ENCODE measurements at places on chromosomes 2 and 18.

DNA sequence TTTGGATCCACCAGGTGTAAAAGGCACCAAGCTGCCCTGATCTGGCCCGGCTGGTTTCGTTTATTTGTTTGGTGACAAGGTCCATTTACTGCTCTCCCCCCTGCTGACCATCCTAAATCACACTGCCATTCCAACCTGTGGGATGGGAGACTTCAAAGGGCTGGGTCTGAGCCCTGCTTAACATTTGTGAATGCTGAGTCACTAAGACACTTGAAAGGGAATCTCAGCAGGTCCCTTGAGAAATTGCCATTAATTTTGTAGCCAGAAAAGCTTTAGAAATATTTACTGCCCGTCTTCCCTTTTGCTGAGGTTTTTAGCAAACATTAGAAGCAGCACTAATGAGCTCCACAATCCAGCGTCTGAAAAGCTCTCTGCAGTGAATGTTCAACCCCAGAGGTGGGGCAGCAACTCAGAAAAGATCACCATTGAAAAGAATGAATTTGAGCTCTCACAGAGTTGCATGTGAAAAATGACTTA is 133.8 kb downstream of the ARL4C start:
- DNase-seq: no peak

DNA sequence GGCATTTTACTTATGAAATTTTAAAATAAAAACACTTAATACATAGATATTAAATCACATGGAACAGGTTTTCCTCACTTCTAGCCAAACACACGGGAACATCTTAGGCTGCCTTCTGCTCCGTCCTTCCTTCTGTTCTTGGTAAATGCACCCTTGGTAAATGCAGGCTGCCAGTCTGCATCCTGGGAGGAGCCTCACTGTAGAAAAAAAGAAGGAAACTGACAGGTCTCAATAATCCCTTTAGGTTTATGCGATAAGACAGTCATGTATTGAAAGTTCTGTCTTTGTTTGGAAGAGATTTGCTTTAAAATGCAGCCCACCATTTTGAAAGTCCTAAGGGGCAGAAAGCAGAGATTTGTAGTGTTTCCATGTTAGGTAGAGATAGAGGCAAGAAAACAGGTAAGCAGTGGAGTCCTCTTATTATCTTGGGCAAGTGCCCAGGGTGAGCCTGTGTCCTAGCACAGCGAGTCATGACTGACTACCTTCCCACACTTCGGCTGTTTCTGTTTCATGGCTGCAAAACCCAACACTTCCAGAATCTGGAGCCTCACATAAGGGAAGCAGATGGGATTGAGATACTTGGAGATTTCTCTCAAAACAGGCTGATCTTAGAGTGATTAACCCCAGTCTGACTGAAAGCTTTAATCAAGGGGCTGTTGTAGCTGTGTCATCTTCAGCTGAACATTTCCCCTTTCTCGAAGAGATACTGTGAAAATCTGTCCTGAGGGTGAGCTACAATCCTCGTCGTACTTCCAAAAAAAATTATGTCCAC is 131.4 kb upstream of the MAP3K20 start:
- DNase-seq: no peak

- no peak for DNase-seq
Observed at GRCh38 chr18:63575681-63576080, 11.5 kb upstream of the SERPINB13 start.

DNA sequence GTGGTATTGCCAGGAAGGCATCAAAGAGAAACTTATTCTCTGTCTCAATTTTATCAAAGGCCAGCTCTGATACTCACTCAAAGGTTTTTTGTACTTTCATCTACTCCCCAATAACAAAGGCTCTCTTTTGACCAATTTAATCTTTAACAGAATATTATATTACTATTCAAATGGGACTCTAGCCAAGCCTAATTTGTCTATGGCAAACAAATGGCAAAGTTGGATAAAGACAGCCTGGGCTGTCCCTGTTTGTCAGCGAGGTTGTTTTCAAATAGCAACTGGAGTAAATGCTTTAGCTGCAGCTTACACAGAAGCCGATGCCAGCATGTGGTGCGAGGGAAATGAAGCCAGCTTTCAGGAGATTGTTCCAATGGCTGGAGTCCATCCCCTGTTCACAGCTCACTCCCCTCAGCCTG is 80.1 kb upstream of the CTNNA2 start:
- no peak for DNase-seq

- no peak for DNase-seq
Observed at GRCh38 chr18:69865776-69866175, 81.9 kb downstream of the CD226 start.

- no peak for DNase-seq
Observed at GRCh38 chr2:198220763-198221610, 416.6 kb downstream of the PLCL1 start.

DNA sequence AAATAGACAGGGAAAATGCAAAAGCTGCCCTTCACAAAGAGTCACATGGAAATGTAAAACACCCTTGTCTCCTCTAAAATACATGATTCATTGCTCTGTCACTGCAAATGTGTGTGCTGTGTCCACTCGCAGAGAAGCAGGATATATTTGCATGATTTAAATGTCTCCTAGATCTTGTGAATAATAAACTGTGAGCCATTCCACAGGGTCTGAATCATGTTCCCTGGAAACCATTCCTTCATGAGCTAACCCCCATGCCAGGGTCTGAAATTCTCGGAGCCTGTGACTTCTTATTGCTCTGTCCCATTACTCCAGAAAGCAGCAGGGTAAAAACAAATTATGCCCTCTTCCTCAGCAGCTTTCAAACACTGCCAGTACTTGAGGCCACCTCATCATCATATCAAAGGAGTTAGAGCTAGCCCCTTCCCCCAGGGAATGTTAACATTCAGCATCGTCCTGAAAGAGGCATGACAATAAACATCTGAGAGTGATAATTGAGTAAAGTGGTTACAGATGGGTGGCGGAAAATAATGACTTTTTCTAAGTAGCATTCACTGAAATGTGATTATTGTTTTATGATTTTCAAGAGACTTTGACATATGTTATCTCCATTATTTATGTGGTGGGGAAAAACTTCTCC is 11.7 kb upstream of the CNGA3 start:
- no peak for DNase-seq

- no peak for DNase-seq
Observed at GRCh38 chr2:149908726-149909683, 321.4 kb upstream of the MMADHC start.

GRCh38 chr2:60149176-60149575 is 404.3 kb downstream of the BCL11A start:
- DNase-seq: no peak

DNA sequence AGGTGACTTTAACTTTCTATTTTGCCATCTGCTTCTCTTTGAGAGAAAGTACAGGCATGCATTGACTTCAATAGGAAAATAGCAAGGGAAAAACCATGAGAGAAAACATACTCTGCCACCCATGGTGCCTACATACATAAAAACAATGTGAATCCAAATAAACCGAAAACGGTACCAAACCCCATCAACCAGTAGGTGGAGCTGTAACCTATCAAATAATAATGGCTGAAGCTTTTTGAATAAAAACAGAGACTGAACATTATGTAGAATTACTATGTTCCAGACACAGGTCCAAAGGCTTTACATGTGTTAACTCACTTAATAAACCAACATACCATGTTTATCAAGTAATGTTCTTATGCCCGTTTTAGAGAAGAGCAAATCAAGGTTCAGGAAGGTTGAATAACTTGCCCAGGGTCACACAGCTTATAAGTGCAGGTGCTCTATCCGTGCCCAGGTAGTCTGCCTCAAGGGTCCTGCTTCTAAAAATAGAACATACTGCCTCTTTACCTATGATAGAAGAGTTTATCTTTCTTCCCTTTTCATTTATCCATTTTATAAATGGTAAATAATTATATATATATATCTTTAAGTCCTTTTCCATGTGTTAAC is 293.9 kb upstream of the SYT4 start:
- DNase-seq: no peak

DNA sequence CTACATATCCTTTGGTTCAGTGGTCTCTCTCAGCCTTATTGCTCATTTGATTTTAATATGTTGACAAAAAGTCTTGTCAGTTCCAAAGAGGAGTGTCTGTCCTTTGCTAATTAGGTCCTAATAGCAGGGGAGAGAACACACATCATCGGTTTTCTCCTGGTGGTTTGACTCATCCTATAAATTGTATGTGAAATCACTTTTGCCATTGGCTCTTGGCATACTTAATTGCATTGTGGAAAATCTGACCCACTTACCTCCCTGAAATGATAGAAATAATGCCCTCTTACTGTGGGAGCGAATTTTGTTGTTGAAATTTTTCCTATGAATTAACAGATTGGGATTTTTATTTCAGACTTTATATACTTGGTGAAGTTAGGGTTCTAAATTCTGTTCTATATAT is 58.3 kb downstream of the MTCL1 start:
- DNase-seq: no peak

DNA sequence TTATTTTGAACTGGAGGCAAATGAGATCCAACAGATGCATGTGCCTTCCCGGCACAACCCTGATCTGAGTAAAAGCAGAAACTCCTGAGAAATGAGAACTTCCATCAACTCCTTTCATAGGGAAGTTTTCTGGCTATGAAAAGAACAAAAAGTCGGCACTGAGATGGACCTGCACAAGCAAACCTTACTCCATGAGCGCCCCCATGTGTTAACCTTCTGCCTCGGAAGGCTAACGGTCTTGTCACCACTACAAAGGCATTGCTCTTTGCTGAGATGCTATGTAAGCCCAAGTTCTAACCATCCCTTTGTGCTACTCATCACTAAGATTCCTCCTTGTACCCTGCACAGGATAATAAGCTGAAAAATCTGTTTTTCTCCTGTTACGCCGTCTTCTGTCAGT is 57.3 kb upstream of the SULT1C3 start:
- no peak for DNase-seq

DNA sequence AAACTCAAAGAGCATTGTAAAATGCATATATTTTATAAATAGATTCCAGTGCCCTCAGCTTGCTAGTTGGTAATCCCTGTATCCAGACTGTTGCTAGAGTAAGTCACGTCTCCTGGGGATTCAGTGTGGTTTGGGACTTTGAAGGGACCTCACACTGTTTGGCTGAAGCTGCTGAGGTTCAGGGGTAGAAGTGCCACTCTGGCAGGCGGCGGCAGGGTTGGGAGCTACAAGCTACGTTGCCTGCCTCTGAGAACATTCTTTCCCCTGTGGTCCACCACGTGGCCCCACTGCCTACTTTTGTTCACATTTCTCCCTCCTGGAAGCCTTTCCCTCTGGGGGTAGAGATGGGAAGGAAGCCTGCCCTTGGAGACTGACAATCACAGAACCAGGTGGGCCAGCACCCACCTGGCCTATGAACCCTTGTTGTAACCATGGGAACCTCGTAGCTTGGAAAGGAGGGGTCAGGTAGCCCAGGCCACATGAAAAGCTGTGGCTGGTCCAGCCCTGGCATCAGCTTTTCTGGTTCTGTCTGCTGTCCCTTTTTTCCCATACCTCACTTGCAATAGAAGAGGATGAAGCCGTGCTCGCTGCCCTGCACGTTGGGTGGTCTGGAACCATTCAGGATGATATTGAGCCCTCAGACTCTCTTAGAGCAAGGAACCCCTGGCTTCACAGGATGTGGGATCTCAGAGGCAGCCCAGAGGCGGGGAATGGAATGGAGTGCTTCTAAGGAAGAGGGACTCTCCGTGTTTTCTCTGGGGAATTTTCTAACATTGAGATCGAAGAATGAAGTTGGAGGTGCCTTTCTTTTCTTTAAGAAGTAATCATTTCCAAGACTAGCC is 2.9 kb downstream of the RNF144A start:
- DNase-seq: no peak

GRCh38 chr2:143856978-143857377 is 662.9 kb downstream of the ZEB2 start:
- DNase-seq: no peak

DNA sequence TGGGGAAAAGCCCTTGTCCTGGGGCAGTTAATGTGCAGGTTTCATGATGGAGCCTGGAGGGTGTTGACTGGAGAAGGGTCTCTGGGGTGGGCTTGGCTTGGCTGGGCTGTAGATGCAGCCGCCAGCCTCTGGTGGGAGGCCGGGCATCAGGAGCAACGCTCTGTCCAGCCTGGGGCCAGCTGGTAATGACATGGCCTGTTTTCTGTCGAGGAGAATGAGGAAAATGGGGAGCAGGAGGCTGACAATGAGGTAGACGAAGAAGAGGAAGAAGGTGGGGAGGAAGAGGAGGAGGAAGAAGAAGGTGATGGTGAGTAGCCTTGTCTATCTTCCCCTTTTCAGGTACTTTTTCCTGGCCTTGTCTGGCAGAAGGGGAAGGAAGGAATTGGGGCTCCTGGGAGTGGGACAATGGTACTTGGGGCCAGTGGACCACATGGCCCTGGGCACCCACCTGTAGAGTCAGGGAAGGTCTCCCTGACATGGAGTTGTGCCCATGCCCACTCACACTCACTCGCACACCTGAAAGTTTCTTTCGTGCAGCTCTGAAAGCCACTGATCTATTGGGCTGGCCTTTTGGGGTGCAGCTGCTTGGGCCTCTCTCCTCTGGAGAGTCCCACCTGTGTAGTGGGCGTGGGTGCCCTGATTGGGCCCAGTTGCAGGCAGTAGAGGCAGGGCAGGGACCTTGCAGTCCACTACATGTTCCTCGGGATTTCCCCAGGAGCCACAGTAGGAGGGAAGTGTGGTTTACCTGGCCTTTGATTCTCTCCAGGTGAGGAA is 3.5 kb downstream of the PTMA start:
- no peak for DNase-seq

DNA sequence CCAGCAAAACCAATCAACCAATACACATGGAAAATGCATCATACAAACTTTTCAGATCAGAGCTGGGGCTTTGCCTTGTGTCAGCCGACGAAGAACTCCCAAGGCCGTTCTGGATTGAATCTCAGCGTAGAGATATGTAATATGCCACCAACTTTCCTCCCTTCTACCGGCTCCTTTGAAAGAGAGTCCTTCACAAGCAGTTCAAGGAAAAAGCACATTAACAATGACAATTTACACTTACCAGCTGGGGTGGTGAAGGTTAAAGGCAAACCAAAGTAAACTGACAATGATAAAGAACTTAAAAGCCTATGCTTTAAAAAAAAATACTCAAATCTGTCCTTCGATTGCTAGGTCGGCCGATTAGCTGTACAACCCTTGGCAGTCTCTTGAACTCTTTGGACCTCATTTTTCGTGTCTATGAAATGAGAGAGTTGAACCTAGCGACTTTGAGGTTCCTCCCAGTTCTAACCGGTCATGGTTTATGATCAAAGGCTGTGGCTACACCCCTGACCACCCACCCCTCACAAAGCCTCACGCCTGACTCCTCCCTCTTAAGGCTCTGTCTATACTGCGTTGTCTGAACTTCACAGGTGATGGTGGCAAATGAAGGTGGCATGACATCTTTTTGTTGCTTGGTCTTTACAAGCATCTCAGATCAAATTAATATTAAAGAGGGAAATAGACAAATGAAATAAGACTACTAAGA is 46.2 kb downstream of the BCL2 start:
- no peak for DNase-seq

GRCh38 chr18:28823506-28824182 is 646.7 kb upstream of the CDH2 start:
- DNase-seq: no peak

GRCh38 chr2:204205082-204205481 is 268.5 kb downstream of the ICOS start:
- DNase-seq: no peak

DNA sequence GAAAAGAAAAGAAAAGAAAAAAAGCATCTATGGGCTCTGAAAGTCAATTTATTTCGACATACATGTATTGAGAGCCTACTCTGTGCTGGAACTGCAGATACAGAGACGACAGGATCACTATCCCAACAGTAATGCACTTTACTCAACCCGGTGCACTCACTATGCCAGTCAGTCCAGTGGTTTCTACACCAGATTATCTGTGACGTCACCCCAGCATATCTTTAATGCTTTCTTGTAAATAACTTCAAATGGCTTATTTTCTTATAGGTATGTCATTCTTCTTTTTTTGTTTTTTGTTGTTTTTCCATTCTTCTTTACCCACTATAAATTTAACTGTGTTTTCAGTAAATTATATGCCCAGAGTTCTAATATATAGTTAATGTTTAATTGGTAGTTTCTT is 800.0 kb upstream of the FANCL start:
- DNase-seq: no peak
